ENCODE measurements at places on chromosomes 7 and 10.

- no peak for DNase-seq
Observed at GRCh38 chr10:121185816-121186455, 334.8 kb downstream of the WDR11 start.

DNA sequence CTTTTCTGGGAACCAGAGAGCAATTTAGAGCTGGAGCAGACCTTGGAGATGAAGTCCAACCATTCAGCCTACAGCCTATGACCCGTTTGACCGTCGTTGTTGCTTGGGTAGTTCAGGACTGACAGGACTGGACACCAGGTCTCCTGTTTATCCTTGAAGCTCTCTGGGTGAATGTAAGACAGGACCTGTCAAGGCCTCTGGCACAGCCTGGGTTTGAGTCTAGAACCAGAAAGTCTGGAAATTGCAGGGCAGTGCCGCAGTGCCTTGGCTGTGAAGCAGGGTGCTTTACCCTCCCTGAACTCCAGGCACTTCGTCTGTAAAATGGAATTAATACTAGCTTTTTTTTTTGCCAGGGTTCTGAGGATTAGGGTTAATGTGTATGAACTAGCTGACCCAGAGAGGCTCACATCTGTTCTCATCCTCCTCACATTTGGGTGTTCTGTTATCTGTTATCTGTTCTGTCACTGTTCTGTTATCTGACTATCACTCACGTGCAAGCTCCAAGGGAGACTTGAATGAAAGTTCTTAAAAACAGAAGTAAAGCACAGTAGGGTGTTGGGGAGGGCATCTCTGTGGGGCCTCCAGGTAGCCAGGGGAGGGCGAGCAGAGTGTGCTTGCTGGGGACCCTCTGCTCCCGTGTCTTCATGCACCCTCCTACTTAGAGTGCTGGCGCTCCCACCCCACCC, 9.9 kb downstream of the BLVRA start:
- DNase-seq = no peak

GRCh38 chr10:132798403-132798802, 12.5 kb upstream of the NKX6-2 start:
- no peak for DNase-seq

DNA sequence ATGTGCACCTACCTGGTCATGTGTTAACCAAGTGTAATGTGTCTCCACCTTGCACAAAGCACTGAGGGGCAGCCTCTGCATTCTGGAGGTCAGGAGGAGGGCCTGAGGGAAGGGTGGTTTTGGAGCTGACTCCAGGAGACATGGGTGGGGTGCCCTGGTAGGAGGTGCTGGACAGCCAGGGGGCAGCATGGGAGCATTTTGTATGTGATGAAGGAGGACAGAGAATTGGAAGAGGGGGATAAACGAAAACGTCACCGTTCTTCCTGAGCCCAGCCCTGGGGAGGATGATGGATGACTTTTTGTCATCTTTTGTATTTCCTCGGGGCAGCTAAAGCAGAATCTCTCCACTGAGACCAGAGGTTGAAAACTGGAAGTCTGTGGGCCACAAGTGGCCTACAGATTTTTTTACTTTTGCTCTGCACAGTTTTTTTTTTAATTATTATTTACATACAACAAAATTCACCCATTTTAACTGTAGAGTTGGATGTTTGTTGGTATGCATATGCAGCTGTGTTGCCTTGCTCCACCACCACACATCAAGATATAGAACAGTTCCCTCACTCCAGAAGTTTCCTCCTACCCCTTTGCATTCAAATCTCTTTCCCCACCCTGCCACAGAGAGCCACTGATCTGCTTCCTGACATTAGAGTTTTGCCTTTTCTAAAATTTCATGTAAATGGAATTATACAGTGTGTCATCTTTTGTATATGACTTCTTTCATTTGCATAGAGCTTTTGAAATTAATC, 242.5 kb downstream of the VTI1A start:
- DNase-seq = no peak

DNA sequence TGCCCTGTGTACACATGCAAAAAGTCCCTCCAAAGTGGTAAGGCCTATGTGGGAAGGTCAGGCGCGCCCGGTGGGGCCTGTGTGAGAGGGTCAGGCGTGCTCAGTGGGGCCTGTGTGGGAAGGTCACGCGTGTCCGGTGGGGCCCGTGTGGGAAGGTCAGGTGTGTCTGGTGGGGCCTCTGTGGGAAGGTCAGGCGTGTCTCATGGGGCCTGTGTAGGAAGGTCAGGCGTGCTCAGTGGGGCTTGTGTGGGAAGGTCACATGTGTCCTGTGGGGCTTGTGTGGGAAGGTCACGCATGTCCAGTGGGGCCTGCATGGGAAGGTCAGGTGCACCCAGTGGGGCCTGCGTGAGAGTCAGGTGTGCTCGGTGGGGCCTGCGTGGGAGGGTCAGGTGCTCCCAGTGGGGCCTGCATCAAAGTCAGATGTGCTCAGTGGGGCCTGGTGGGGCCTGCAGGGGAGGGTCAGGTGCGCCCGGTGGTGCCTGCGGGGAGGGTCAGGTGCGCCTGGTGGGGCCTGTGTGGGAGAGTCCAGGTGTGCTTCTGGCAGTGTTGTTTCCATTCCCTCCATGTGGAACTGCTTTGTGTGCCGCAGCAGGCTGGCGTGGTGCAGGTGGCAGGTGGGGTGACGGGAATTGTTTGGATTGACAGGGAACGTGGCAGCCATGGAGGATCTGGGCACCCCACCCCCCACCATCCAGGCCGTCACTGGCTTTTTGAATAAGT, 15.4 kb downstream of the LRRC27 start:
- no peak for DNase-seq

DNA sequence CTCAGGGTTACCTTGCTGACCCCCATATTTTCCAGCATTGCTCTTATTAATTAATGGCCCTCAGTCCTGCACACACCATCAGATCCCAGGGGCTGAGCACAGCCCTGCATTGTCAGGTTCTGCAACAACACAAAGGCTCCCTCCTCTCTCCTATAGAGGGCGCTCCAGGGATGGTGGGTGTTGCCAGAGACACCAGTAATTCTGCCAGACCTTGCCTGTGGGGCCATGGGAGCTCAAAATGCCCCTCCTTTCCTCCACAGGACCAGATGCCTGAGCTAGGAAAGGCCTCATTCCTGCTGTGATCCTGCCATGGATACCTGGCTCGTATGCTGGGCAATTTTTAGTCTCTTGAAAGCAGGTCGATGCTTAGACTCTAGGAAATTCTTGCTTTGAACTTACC, 42.8 kb upstream of the PRSS58 start:
- no peak for DNase-seq

- no peak for DNase-seq
Observed at GRCh38 chr10:121165276-121165675, 314.1 kb downstream of the WDR11 start.

DNA sequence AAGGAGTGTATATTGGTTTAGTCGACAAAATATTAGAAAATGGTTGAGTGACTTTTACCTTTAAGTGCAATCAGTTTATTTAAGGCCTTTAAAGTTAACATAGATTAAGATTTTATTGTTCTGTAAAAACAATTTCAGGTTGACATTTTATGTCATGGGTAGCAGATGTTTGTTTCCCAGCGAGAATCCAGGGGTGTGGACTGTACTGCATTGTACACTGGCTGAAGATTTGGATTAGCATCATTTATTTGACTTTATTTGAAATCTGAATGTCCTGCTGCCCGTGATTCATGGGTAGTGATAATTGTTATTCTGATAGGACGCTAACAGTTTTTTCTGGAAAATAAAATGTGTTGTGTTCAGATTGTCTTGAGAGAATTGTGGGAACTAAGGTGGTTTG, 39.3 kb downstream of the RBM33 start:
- DNase-seq = no peak

DNA sequence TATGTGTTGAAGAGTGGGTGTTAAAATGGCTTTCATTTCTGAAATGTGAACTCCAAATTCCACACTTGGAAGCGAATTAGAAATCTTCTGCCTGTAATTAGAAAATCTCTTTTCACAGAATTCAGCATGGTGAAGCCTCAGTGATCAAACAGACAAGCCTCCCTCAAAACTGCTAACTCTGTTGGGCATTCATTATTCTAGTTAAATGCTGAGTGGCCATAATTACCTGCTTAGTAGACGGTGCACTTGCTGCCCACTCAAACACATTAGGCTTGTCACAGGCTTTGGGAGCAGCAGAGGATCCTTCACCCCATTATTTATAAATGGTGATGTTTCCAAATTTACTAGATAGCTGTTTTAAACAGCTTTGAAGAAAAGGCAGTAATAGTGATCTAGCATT, 177.2 kb upstream of the PCLO start:
- DNase-seq = no peak

DNA sequence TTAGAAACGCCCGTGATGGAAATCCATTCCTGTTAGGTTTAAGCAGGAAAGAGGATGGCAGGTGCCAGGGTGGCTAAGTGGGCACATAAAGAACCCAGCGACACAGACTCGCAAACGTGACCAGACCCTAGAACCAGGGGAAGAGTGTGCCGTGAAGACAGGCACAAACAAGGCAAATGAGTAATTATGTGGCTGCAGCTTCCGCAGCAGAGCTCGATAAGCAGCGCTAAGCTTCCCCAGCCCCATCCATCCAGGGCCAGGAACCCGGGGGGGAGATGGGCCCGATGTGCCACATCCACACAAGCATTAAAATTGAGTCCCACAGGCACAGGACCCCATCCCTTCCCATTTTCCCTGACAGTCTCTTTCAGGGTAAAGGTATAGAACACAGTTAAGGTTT, 14.0 kb upstream of the ZFAND2A start:
- no peak for DNase-seq

DNA sequence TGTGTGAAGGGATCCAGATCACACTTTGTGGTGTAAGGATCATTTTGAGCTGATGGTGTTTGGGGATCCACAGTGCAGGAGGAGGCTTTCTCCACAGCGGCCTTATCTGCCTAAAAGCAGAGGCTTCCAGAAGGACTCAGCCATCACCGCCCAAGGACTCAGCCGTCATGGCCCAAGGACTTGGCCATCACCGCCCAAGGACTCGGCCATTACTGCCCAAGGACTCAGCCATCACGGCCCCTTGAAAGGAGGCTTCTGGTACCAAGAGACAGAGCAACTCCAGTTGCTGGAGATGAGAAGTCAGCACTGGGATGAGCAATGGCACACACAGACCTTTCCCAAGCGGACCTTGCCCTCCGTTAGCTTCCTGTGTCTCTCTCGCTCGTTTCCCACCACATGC, 6.0 kb upstream of the CFAP46 start:
- no peak for DNase-seq

DNA sequence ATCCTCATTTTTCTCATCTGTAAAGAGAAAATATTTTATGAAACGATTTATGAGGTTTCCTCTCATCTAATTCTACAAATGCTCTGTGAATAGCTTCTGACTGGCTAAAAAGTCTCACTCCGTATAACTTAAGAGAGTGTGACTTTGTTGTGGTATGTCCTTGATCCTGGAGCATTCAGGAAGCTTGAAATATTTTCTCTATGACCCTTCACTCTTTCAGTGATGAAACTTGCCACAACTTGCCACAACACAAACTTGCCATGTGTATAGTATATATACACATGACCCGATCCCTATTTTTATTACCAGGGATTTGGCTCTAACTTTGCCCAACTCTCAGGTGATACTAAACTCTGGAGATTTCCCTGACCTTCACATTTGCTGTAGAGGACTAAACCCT, 74.1 kb downstream of the TES start:
- no peak for DNase-seq

DNA sequence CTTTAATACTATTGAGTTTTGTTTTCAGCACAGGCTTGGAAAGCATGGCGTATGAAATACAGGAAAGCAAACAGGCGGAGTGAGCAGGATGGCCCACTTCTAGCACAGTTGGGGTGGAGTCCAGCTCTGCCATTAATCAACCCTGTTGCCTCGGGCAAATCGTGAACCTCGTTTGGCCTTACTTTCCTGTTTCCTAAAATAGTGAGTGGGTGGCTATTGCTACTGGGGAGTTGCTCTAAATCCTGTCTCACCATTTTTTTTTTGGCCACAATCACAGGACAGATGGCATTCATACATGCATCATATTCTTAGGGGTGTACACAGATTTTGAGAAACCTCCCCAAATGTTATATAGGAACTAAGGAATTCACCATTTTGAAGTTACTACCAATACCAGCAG, 157.8 kb downstream of the ANLN start:
- no peak for DNase-seq

GRCh38 chr10:132589681-132590080, 52.1 kb downstream of the INPP5A start:
- DNase-seq = no peak

DNA sequence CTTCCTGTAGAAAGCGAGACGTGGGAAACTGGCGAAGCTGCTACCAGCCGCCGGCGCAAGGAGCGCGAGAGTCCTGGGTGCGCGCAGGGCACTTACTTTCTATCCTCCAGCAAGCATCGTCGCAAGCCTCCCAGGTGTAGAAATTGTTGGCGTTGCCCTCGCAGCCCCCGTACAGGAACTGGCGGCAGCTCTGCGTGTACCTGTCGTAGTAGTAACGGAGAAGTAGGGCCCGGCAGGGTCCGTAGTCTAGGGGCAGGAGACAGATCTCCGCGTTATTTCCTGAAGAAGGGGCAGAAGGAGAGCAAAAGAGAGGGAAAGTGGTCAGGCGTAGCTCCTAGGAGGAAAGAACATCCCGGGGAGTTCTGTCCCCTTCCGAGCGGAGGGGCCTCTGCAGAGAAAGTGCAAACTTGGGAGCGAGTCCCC, 501 bp downstream of the TFPI2 start:
- DNase-seq = no peak

DNA sequence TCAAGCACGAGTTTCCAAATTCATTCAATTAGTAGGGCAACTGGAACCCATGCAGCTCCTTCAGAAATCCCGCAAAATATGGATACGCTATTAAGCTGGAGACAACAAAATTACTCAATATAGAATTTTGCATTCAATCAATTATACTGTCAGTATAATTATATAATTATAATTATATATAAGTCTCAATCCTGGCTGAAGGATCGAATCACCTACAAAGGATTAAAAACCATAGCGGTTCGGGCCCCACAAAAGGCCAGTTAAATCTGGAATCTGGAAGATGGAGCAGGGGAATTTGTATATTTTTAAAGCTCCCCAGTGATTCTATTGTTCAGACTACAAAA, 55.7 kb downstream of the FHIP2A start:
- DNase-seq = no peak
